ENCODE measurements at places on chromosomes 5 and 9.

- DNase-seq: no peak
These were observed 1342.4 kb upstream of the DMAC1 start for GRCh38 chr9:9142001-9142400.

- no peak for DNase-seq
These were observed 59.3 kb downstream of the AHRR start for GRCh38 chr5:380701-381309.

- DNase-seq: no peak
These were observed 6.3 kb downstream of the LHX3 start for GRCh38 chr9:136198605-136199083.

DNA sequence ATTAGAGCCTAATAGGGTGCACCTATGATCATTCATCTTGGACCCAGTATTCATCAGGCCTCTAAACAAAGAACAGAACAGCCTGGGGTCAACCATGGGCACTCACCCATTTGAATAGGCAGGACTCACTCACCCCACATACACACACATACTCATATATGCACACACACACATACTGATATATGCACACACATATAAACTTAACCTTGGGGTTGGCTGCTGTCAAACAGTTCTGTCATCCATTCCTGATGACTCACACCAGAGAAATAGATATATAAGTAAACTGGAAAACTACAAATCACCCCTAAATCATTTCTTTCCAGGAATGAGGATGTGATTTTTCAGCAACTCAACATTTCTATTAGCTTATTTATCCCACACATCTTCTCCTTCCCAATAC, 51.3 kb downstream of the ARL15 start:
- DNase-seq: no peak

GRCh38 chr5:113612060-113612496, 98.6 kb downstream of the YTHDC2 start:
- DNase-seq: no peak

DNA sequence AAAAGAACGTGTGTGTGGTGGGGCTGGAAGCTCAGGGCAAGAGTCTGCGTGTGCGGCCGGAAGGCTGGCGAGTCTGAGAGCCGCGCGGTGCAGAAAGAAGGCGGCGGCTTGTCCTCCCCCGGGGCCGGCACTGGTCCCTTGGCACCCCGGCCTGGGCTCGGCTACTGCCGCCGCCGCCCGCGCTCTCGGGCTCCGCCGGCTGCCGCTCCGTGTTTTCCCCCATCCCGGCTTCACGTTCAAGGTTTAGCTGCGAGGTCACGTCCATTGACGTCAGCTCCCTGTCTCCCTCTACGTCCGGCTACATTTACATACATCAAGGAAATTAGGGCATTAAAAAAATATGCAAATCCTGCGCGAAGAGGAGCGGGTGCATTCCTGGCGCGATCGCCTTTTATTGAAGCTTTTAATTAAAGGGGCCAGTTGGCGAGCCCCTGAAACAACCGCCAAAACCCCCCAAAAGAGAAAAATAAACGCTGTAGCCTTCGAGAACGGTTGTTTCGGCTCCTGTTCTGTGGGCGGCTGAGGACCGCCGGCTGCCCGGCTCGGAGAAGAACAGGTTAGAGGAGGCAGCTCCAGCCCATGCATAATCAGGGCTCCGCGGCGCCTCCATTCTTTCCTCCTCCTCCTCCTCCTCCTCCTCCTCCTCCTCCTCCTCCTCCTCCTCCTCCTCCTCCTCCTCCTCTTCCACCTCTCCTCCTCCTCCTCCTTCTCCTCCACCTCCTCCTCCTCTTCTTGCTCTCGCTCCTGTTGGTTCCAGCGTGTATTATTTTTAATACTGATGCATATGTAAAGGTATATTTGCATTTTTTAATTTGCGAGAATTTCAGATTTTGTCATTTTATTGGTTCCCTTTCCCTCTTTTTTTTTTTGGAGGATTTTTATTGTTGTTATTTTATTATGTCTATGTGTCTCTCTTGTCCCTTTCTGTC, 207.0 kb downstream of the MEF2C start:
- no peak for DNase-seq

Measured in substantia nigra (tissue), 51 donors.